ENCODE measurements at places on chromosomes 2 and 18.
A peak's percentile ranks its signal among the peaks of the same experiment; 100 is the strongest.

DNA sequence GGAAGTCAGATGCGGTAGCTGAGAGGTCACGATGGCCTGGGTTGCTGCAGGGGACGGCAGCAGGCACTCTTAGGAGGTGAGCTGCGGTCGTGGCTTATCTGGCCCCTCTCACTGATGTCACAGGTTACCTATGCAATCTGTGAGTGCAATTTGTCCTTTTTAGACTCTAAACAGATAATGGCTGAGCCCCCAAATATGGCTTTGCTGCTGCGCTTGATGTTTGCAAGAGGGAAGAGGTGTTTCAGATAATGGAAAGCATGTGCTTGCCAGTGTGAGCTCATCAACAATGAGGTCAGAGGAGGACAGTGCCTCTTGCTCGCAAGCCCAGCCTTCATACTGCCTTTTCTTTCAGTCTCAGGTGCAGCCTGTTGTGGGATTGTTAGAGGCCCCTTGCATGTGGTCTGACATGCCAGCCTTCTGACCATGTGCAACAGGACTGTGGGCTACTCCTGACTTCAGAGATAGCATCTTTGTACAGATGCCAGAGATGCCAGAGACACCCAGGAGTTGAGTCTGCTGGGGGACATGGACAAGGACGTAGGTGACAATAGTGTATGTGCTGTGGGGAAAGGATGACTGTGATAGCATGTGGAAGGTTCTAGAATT lies 151.3 kb downstream of the TANC1 start:
- DNase-seq, result no peak

DNA sequence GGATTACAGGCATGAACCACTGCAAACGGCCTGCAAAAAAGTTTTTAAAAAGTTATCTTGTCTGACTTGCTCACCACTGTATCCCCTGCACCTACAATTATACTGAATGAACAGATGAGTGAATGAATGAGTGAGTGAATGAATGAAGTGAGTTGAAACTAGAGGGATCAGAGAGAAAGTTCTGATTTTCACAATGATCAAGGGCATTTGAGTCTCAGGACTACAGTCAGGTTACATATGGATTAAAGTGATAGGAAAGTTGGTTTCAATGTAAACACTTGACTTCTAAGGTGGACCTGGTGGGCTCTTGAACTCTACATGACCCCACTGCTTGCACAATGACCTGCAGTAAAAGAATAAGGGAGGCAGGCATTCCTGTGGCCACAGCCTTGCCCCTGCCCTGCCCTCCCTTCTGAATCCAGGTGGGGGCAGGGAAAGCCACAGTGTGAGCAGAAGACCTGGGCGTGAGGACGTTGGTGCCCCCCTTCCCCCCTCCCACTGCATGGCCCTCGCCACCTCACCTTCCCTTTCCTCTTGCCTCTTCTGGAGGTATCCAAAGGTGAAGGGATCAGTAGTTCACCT lies 10.7 kb downstream of the C2orf80 start:
- no peak for DNase-seq

DNA sequence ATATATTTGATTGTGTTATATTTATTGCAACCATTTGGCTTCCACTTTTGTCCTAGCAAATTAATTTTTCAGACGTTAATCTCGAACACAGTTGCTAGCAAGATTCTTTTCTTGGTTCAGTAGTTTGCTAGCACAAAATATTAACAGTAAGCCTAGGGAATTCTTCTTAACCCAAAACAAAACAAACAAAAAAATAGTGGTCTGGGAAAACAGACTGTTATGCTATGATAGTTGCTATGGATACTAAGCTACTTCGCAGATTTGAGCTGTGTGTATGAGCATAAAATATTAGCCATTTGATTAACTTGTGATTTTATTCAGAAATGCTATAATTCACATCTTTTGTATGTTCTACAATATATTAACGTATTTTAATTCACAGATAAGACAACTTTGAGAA lies 541.5 kb upstream of the NETO1 start:
- no peak for DNase-seq

- no peak for DNase-seq
These were observed 56.9 kb downstream of the CTIF start for GRCh38 chr18:48595703-48596218.

GRCh38 chr2:12495247-12495868 lies 221.4 kb upstream of the TRIB2 start:
- no peak for DNase-seq

DNA sequence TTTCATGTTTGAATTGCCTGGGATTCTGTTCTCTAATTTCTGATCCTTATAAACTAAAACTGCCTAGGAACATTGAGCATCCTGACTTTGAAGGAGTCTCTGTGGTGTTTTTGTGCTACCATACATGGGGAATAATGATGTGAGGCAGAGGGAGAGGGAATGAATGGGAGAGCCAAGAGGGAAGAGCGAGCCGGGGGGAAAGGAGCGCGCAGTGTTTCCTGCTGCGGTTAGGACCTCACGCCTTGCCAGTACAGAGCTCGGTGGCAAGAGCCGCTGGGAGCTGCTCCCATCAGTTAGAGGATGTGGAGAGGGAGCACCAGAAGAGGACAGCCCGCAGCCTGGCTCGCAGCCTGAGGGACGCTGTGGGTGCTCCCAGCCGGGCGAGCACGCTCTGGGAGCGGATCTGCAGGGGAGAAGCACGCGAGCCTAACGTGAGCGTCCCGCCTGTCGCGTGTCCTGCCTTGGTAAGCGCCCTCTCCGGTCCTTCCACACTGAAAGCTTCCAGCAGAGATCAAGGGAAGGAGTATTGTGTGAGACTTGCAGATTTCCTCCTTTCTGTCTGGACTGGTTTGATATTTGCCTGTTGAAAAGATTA lies 114.7 kb downstream of the FAM210A start:
- no peak for DNase-seq

GRCh38 chr18:74661008-74661407 lies 63.3 kb downstream of the ZNF407 start:
- DNase-seq, result no peak

DNA sequence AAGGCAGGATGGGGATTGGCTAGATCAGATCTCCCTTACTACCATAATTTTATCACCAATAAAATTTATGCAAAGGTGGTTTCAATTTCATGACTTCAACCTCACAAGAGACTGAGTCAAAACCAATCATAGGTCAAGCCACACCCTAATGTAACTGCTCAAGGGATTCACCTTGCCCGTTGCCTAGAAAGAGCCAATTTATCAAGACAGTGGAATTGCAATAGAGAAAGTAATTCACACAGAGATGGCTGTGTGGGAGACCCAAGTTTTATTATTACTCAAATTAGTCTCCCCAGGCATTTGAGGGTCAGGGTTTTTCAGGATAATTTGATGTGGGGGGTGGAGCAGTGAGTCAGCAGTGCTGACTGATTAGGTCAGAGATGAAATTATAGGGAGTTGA lies 340.6 kb downstream of the RND3 start:
- no peak for DNase-seq

DNA sequence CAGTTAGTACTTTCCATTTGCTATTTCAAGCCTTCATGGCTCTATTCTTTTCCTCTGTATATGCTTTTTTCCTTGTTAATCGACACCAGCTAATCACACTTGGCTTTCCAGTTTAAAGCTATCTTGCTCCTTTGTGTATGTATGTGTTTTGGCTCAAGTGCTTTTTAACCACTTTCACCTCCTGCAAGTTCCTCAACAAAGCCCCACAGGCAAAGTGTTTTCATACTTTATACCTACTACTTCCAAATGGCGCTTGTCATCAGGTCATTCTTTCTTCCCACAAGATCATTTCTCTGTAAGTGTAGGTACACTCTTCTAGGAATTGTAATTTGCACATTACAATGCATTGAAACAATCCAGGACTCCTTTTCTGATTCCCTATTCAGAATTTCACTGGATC lies 64.0 kb upstream of the FIGN start:
- no peak for DNase-seq

DNA sequence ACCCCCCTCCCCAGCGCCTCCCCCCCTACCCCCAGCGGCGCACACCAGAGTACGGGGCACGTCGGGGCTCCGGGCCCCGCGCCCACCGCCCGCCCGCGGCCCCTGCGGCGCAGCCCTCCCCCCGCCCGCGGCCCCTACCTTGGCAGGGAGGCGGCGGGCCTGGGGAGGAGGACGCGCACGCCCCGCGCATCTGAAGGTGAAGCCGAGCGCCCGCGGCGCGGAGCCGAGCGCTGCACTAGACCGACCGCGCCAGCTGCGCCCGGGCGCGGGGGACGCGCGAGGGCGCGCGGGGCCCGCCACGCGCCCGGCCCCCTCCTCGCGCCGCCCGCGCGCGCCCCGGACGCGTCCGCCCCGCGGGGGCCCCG lies at the start of gene ZNF516:
TSS of gene ZNF516 (minus strand) at position 237 of the 365 bp plus-strand sequence. CDS start 52,188 bp downstream, outside the sequence.
- no peak for DNase-seq

DNA sequence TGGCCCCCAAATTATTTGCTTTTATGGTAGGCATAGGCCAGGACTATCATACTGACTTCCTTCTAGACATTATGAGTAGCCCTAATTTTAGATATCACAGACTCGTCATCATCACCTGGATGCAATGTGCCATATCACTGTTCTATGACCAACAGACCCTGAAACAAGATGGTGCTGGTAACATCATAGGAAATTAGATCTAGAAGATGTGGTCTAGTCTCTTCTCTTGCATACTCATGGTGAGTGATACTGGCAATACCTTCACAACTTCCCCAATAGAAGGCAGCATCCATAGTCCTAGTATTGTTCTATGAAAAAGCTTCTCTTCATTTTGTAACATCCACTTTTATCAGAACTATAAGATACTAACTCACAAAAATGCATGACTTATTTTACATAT lies 116.3 kb upstream of the ITGA4 start:
- no peak for DNase-seq

DNA sequence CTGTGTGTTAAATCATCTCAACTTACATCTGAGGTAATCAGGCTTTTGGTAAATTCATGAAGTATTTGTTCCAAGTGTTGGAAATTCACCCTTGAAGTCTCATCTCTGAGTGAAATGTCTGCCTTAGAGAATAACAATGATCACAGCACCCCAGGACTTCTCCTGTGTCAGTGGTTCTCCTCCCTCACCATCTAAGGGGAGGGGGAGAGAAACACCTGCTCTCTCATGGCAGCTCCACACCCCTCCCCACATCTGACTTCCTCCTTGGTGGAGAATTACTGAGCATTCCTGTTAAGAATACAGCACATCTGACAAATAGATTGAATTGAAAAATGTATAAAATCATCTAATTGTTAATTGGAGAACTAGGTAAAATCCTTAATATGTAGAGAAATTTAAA lies 532.1 kb downstream of the RNF144A start:
- DNase-seq, result no peak

- DNase-seq, result no peak
These were observed 65.4 kb downstream of the AAK1 start for GRCh38 chr2:69578198-69578540.

- peak; percentile 18 for DNase-seq
These were observed 456.3 kb downstream of the DLGAP1 start for GRCh38 chr18:3998698-3999333.

DNA sequence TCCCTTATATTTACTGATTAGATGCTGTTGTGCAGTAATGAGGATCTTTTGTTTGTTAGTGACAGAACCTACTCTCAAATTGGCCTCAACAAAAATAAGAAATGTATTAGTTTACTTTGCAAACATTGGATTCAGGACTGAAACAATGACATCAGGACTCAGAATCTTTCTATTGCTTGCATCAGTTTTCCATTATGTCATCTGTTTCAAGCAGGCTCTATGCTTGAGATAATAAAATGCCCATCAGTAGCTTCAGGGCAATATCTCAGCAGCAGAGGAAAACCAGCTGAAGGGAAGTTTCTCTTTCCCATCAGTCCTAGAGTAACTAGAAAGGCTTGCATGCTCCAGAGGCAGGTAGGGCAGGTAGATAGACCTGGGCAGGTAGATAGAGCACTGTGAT lies 375.5 kb upstream of the SLC8A1 start:
- DNase-seq, result no peak

DNA sequence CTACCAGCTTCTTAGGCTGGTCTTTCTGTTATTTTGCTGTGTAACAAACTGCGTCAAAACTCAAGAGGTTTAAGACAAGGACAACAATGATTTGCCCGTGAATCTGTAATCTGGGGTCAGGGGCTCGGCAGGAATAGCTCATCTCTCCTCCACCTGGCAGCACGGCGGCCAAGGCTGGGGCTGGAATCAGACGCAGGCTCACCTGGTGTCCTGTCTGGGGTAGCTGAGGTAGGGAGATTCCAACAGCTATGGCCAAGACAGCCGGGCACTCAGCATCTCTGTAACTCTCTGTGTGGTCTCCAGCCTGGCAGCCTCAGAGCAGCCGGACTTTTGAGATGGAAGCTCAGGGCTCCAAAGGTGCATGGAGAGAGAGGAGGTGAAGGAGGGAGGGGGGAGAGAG lies 42.3 kb downstream of the DNER start:
- DNase-seq, result no peak

GRCh38 chr18:46334868-46335281 lies 230.7 kb downstream of the HAUS1 start:
- DNase-seq, result no peak

DNA sequence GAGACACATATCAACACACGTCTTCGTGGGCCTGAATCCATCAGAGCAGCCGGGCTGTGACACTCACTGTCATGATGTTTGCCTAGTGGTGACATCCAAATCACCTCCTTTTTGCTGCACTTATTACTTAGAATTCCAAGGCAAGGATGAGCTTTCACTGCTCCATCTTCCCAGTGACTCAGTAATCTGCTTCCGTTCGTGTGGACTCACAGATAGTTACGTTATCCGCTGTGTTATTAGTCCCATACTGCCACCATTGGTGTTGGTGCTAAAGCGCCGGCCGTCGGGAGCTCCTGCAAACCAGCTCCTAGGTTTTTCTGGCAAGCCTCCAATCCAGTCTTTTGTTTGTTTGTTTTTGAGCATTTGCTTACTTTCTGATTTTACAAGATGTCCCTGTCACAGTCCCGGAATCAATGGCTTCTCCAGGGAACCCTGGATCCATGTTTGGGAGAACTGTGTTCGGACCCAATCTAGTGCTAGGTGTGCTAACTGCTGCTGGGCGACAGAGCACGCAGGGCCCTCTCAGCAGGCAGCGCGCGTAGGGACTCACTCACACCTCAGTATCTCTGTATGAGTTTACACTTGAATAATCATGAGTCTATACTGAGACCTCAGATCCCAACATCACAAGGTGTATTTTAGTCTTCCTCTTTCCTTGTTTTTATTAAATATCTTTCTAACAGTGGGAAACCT lies 42.6 kb downstream of the HDAC4 start:
- DNase-seq, result peak; percentile 52

- DNase-seq, result no peak
These were observed 1748.4 kb upstream of the CELF4 start for GRCh38 chr18:39313992-39314391.

DNA sequence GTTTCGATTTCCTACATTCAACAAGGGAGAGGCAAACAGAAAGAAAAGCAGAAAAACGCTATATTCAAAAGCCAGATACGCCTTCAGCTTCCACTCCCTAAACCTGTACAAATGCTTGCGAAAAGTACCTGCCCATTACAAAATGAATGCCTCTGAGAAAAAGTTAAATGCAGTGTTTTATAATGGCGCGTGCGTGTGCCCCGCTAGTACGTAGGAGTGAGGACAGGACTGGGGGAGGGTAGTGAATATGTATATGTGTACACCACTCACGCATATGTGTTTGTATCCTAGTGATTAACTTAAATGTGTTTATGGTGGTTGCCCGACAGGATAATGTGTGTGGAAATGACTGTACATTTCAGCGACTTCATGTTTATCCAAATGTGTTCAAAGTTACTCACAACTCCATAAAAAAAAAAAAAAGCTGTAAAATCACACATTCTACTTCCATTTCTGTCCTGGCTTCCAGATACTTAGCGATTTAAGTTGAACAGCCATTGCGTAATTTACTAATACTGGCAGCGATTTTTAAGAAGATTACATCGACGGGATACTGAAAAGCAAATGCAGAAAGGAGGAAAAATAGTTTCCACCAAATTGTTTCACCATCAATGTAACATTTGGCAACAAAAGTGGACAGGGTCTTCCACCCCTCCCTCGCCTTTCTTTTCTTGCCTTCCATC lies 1.3 kb downstream of the NEUROD1 start:
- DNase-seq, result no peak

GRCh38 chr2:61471905-61472805 lies 1.3 kb upstream of the USP34 start:
- DNase-seq, result no peak

All from GM04504 (cell line).